ENCODE measurements at places on chromosomes 2 and 18.

GRCh38 chr2:109562421-109562820 lies 51.3 kb downstream of the SEPTIN10 start:
- DNase-seq = no peak

DNA sequence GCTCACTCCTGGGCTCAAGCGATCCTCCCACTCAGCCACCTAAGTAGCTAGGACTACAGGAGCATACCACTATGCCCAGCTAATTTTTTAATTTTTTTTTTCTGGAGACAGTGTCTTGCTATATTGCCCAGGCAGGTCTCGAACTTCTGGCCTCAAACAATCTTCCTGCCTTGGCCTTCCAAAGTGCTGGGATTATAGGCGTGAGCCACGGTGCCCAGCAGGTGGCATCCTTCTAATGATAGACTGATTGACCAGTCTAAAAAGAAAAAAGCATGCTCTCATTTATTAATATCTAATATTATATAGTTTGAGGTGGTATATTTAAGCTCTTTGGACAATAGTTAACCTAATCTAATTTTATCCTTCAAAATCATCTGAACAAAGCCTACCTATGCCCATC lies 198.6 kb downstream of the CAMKMT start:
- DNase-seq = no peak

DNA sequence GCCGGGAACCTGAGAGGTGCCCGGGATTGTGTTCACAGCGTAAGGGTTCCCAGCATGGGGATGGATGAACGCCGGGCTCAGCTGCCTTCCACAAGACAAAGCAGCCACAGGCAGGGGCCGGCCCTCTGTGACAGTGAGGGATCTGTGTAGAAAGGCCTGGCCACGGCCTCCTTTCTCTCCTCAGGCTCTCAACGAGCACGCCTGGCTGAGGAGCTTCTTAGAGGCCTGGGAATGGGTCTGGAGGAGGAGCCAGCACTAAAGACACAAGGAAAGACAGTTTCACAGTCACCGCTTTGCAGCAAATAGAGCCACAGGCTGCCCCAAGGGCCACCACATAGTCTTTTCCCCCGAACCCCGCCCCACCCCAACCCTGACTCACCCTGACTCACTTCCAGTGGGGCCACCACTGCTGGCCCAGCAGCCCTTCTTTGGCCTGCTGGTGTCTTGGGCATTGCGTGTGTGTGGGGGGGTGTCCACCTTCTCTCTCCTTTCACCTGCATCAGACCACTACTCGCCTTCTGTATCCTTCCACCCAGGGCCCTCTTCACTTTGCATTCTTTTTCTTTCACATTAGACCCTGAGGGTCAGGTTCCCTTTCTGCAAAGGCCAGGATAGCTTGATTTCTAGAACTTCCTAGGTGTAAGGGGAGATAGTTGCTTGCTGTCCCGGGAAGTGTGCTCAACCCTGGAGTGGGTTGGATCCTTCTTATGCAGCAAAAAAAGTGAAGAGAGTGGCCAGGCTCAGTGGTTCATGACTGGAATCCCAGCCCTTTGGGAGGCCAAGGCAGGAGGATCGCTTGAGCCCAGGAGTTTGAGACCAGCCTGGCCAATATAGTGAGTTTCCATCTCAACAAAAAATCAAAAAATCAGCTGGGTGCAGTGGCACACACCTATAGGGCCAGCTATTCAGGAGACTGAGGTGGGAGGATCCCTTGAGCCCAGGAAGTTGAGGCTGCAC lies 19.3 kb upstream of the HPCAL1 start:
- no peak for DNase-seq

DNA sequence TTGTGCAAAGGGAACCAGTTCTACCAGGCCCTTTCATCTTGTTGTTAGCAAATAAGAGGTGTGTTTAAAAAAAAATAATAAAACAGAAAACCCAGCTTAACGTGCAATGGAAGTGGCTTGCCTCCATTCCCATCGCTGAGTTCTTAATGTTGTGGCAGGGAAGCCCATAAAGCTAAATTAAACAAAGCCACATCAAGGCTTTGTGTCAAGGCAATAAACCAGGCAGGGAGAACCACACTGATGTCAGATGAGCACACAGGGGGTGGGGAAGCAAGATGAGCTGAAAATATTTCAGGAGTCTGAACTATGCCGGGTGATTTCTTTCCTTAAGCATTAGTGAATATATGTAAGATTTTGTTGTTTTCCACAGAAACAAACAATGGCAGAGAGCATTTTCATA lies 73.5 kb downstream of the PHLPP1 start:
- peak; percentile 30 for DNase-seq

- no peak for DNase-seq
These were observed 5.3 kb downstream of the PROM2 start for GRCh38 chr2:95279435-95280035.

DNA sequence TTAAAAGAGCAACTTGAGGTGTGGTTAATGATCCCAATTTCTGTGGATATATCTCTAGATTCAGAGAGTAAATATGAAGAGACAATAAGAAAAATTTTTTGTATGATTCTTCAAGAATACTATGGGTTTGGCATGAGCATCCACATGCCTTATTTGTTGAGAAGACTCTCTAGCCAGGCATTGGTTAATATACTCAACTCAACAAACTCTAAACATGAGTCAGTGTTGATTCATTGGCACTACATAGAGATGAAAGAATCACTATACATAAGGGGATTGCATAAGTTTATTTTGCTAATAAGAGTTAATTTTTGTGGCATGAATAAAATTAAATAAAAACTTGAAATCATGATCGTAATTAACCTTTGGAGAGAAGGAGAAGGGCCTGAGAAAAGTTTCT lies 930.2 kb upstream of the LRRTM1 start:
- no peak for DNase-seq

- no peak for DNase-seq
These were observed 136.4 kb downstream of the ZNF407 start for GRCh38 chr18:74734013-74734444.

DNA sequence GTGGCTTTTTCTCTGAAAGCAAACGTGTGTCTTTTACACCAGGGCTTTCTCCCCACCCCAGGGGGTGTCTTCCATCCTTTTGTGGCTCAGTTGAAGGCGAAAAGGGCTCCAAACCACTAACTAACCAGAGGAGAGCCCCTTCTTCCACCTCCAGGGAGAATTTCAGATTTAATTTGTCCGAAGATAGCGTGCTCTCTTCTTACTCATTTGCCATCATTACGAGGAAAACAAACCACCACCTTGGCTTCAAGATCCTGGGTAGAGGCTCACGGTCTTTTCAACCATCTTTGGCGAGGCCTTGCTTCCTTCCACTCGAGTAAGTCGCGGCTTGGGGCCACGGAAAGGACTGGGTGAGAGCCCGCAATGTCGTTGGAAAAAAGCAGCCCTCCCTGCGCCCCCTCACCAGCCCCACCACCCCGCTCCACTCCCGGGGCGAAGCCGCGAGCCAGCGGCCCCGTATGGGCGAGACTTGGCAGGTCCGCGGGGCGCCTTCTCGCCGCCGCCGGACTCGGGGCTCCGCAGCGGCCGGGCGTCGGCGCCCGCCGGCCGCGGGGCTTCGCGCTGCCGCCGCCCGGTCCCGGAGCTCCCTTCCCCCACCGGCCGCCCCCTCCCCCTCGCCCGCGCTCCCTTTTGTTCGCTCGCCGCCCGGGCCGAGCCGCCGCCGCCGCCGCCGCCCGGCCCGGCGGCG lies 1.7 kb upstream of the ZNF532 start:
- DNase-seq = peak; percentile 44

DNA sequence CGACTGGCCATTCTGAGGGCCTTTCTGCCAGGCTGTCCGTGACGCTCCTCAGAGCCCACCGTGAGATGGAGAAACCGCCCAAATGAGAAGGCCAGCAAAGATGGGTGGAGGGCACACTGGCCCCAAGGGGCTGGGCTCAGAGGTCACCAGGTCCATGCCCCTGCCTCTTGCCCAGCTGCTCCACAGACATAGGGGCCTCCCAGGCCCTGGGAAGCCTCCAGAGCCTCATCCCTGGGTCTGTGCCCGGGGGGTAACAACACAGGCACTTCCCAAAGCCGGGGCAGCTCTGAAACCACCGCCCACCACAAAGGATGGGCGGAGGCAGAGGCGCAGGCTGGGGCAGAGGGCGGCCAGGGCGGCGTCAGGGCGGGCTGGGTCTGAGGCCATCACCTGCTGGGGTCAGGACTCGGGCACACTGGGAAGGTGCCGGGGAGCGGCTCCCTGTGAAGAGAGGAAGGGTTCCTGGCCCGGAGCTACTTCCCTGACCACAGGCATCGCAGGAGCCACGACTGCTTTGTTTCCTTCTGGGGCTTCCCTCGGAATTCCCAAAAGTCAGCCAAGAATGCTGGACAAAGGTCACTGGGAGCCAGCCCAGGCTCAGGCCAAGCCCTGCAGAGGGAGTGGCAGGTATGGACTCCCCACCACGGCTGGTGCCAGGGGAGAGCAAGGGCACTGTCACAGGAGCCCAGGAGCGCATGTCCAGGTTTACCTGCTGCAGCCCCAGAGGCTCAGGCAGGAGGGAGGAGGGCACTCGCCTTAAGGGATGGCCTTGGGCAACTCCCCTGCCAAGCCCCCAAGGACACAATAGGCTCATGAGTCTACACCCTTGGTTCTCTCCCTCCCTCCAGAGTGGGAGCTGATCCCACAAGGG lies 9.4 kb downstream of the CYP26B1 start:
- DNase-seq = no peak

GRCh38 chr2:208648368-208648767 lies 241.8 kb downstream of the PTH2R start:
- no peak for DNase-seq

DNA sequence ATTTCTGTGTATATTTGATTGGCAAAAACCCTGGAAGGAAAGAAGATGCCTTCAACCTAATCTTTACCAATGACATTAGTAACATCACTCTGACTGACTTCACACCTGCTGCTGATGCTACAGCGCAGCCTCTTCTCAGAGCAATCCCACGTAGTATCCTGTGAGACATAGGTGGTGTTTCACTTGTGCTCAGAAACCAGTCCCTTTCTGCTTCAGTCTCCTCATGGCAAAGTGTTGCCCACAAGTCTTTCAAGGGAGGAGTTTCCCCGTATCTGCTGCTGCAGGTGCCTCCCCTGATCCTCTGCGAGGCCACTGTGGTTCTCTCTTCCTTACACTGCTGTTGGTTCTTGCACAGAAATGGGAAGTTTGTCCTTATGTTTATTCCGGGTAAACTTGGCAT lies 433.2 kb upstream of the TNP1 start:
- DNase-seq = no peak

GRCh38 chr2:30768036-30768686 lies 39.1 kb downstream of the CAPN13 start:
- no peak for DNase-seq

GRCh38 chr2:25085761-25086560 lies 44.1 kb downstream of the EFR3B start:
- DNase-seq = no peak

DNA sequence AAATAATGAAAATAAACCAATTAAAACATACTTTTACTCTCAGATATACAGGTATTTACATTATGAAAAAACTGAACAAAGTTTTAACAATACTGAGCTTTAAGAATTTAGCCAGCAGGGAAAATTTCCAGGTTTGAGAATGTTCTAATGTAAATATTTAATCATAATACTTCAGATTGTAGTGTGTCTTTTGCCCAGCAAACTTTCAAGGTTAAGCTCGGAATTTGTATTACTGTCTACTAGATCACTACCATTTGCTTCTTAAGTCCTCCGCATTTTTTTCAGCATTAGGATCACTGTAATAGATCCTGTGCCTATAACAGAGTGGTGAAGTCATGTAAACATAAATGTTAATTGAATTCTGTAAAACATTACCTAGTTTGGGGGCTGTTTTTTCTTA lies 52.7 kb downstream of the CFAP210 start:
- DNase-seq = no peak

DNA sequence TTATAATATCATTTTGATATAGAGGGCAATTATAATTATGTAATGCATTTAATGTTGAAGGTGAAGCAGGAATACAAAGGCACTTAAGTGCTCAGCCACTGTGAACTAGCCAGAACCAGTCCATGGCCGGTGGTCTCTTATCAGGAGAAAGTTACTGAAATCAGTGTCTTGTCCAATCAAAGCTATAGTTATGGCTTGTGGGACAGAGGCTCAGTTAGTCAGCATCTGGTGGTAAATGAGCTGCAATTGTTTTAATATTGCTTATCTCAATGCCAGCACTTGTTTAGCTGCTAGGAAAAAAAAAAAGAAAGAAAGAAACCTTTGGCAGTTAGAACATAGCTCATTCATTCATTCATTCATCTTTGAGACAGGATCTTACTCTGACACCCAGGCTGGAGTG lies 3.8 kb upstream of the ALS2 start:
- no peak for DNase-seq

DNA sequence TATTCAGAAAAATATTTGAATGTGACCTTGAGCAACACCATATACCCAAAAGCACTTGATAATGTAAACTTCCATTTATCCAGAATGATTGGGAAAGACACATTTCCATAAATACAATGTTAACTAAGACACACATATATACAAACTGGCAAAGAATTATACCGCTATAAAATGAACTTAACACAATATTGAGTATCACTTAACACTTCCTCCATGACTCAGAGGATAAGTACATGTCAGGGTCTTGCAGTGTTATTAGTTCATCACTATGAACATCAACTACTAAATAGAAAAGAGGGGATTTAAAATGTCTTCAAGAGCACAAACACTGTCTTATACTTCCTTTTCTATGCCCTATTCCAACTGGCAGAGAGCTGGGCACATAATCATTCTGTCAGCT lies 18.6 kb downstream of the WDSUB1 start:
- DNase-seq = no peak

Data from NCI-H774 (cell line).